NCI-H446 treated with DMSO at 0.1 percent for 48 hours (cell line): ENCODE measurements at places on chromosomes 16 and 17.

GRCh38 chr16:68319185-68319908, 8.5 kb downstream of the PRMT7 start:
- no peak for DNase-seq

DNA sequence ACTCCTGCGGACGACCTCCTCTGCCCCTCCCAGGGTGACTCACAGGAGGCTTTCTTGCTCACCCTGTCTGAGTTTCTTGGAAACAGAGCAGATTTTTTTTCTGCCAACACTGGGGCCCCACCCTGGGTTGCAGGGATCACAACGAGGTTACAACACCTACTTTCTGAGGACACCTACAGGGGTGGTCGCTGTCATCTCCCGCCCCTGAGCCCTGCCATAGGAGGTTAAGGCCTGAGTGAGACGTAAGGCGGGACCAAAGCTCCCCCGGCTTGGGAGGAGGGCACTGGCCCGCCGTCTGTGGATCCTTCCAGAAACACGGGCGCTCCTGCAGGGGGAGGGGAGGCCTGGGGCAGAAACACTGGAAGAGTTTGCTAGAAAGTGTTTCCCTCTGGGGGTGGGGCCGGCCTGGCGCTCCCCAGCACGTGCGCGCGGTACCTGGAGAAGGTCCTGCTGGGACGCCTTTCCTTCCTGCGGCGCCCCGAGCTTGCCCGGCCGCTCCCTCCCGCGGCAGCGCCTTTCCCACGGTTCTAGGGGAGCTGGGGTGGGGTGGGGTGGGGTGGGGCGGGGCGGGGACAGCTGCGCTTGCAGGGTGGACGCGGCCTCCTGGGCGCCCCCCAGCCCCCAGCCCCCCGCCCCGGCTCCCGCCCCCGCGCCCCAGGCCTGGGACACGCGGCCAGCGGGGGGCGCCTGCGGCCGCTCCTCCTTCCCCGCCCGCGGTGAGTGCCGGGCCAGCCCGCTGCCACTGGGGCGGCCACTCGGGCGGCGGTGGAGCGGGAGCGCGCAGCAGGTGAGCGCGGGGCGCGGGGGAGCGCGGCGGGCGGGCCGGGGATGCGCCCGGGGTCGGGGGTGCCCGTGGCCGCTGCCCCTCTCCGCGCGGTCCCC, 20.7 kb upstream of the ADCY7 start:
- DNase-seq = no peak

DNA sequence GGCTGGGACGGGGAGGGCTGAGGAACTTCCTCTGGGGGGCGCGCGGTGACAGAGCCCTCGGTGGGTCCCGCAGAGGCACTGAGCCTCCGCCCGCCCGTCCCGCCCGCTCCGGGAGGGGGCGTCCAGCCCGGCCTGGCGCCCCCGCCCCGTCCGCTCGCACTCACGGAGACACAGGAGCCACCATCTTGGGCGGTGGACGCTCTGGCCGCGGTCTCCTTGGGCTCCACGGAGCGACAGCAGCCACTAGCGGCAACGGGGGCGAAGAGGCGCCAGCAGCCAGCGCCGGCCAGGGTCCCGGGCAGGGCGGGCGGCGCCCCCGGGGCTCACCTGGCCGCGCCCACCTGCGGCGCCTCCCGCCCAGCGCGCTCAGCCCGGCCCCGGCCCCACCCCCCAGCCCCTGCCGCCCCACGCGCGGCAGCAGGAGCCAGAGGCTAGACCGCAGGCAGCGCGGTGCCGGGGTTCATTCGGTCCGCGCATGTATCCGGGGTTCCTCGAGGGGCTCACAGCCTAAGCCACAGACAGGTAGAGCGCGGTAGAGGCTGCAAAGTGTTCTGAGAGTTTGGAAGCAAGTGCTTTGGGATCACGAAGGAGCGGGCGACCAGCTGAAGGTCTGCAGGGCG, at the start of gene C17orf113:
Gene C17orf113, minus strand, starts transcription at position 209 of the 620 bp plus-strand sequence. CDS start 7,225 bp downstream, outside the sequence.
- peak; percentile 9 for DNase-seq

DNA sequence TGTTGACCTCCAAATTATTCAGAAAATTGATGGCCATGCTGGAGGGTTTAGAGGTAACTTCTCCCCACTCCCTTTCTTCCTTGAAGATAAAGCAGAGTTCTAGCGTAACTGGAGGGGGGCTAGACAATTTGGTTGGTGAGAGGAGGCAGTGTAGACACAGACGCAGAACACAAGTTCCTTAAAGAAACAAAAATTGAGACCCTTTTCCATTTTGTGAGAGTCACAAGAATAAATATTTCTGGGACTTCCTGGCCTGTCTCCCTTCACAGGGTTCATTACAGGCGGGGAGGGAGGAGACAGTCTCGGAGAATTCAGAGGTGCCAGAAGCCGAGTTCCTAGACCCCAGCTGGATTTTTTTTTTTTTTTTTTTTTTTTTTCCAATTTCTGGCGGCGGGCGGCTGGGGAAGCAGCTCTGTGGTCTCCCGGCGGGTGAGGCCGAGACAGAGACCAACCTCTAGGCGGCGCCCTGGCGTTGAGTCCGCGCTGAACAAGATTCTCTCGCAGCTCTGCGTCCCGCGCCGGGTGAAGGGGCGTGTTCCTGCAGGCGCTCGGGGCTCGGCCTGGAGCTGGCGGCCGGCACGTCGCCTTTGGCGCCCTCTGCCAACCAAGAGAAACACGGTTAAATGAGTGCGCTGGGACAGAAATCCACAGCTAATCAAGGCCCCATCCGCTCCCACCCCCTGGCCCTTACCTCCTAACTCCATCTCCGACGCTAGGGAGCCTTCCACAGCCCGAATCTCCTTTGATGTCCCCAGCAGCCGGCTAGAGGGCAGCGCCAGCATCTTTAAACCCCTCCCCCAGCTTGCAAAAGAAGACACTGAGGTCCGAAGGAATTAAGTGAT, 10.2 kb upstream of the HOXB9 start:
- DNase-seq = no peak

- DNase-seq = no peak
Observed at GRCh38 chr17:57853695-57854094, 3.9 kb upstream of the MRPS23 start.

GRCh38 chr17:65503557-65503956, 57.9 kb downstream of the AXIN2 start:
- DNase-seq = no peak

DNA sequence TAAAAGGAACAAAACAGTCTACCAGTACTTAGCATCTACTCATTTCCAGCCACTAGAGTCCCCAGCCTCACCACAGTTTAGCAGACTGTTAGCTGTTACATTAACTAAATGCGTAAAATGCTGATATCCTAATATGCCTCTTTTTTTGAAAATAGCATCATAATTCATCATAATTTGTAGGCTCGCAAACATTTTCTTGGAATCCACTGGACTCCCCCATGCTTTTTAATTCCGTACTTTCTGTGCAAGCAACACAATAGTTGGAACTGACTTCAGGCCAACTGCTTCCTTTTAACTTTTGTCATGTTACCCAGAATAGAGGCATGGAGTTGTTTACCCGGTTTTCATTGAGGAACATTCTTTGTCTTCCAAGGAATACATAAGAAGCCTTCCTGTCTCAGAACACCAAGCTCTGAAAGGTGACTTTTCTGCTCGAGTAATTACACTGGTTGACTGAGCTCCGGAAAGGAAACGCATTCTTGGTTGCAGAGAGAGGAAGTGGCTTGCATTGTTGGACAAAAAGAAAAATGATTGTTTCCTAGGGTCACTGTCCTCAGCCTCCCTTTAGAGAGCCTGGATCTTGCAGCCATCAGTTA, 30.9 kb upstream of the SEC14L1 start:
- no peak for DNase-seq

- DNase-seq = no peak
Observed at GRCh38 chr16:21281698-21282389, 3.8 kb upstream of the CRYM start.

DNA sequence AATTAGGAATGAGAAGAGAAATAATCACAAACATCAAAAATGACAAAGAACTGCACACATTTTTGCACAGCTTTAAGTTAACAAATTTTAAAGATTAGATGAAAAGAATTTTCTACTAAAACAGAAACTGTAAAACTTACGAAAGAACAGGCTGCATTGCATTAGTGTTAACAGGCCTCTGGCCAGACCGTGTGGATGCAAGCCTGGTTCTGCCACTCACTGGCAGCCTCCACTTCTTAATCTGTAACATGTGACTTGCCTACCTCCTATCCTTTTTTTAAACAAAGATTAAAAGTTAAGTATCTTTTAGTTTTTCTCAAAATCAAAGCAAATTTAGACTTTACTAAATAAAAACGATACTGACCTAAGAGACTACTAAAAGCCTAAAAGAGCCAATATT, 37.5 kb downstream of the CREBBP start:
- DNase-seq = no peak

DNA sequence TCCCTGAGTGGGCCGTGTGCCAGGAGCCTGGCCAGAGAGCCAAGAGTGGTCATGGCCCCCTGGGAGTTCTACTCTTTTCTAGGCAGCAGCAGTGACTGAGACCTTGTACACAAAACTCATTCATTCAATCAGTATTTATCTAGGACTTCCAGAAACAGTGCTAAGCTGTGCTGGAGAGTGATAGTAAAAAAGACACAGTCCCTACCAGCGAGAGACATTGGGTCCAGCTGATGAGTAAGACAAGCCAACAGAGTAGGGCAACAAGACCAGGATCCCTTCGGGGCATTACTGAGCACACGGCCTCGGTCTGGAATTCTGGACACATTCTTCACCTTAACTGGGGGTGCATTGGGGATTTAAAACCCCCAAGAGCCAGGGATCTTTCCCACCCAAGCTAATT, 20.2 kb downstream of the CBX4 start:
- no peak for DNase-seq

GRCh38 chr16:56357765-56358322, 67.5 kb downstream of the AMFR start:
- no peak for DNase-seq

DNA sequence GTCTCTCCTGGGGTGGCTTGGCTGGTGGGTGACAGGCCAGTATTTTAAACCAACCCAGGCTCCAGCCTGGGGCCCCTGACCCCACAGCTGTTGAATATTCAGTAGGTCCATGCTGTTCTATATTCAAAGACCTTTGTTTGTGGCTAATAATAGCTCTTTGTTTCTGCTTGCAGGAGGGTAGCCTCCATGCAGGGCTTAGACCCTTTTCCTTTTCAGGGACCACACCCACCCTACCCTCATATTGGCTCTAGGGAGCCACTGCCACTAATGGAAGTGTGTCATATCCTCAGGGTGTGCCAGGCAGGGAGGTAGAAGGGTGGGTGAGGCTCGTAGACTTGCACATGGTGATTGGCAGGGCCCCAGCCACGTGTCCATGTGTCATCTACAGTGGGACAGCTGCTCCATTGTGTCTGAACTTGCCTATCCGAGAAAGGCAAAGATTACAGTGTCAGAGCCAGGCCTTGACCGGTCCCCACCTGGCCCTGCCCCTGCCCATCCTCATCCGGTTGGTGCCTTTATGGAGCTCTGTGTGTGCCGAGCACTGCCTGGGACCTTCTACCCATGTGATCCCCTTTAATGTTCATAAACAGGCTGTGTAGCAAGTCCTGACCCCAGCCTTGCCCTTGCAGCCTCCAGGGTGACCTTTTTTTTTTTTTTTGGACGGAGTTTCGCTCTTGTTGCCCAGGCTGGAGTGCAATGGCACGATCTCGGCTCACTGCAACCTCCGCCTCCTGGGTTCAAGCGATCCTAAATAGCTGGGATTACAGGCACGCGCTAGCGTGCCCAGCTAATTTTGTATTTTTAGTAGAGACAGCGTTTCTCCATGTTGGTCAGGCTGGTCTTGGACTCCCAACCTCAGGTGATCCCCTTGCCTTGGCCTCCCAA, 22.1 kb downstream of the TMC7 start:
- no peak for DNase-seq

DNA sequence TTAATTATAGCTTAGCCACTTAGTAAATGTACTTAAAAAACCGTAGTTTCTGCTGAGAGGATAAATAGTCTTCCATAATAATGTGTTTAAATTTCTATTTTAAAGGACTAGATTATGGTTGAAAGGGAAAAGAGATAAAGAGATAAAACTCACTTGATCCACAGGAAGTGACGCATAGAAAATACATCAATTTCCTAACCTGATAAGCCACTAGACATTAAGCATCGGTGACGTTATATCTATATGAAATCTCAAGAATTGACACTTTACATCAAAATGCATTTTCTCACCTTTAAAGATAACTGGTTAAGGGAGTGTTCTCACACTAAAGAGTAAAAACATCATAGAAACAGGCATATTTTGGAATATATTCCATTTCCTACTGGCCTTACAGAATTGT, 5.8 kb downstream of the FBXO47 start:
- DNase-seq = no peak

DNA sequence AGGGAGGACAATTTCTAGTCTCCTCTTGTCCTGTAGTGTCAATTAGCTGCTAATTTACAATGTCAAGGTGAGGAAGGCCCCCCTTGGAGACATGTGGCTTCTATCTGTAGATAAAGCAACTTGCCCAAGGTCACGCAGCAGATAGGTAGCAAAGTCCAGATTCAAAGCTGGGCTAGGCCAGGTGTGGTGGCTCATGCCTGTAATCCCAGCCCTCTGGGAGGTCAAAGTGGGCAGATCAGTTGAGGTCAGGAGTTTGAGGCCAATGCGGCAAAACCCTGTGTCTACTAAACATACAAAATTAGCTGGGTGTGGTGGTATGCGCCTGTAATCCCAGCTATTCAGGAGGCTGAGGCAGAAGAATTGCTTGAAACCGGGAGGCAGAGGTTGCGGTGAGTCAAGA, 11.1 kb downstream of the TRPV3 start:
- DNase-seq = no peak

GRCh38 chr17:2253768-2254406, 49.7 kb downstream of the SMG6 start:
- DNase-seq = no peak

GRCh38 chr17:36730095-36730808, 128.9 kb downstream of the MRM1 start:
- DNase-seq = no peak

GRCh38 chr16:31094088-31094423, 541 bp downstream of the VKORC1 start:
- DNase-seq = no peak

DNA sequence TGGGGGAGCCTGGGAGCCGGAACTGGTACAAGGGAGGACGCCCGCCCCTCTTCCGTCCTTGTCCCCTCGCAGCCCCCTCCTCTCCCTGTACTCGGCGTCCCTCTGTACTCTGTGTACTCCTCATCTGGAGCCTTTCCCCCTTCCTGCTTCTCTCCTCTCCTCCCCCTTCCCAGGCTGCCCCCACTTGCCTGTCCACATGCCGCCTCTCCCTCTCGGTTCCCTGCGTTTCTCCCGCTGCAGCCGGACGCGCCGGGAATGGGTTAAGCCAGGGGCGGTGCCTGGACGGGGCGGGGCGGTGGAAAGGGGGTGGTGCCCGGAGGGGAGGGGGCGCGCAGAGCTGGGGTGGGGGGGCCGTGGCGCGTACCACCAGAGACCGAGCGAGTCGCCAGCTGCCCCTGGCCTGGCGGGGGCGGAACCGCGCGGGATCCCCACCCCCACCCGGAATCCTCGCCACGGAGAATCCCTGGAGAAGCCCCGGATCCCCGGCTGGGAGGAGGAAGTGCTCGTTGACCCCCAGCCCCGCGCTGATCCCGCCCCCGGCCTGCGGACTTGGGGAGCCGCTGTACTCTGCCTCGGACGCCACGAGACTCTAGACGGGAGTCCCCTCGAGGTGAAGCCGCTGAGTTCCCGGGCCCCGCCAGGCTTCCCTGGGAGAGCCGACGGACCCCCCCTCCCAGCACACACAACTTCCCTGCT, 22.6 kb downstream of the GJD3 start:
- DNase-seq = no peak

DNA sequence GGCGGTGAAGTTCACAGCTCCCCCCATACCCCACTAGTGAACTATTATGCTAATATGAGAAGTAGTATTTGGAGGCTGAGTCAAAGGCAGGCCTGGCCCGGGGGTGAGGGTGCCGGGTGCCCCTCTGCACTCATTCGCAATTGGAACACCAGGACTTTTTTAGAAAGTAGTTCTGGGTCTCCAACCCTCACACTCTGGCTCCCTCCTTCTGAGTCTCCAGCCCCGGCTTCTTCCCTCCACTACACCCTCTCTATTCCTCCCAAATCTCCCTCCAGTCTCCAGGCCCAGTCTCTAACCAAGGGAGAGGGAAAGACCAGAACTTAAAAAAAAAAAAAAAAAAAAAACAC, 11.3 kb upstream of the HOXB2 start:
- DNase-seq = no peak
